Progenitor cell of endocrine pancreas (in vitro differentiated cells): ENCODE measurements at places on chromosomes 16 and 17. TPM values are rescaled to one million over a fixed set of nuclear protein-coding genes. Genes with fewer than 3 reads are reported as not detected.

DYNLRB2 gene
- total RNA-seq, result 2.2 and 3.6 TPM in 2 replicates

DNA sequence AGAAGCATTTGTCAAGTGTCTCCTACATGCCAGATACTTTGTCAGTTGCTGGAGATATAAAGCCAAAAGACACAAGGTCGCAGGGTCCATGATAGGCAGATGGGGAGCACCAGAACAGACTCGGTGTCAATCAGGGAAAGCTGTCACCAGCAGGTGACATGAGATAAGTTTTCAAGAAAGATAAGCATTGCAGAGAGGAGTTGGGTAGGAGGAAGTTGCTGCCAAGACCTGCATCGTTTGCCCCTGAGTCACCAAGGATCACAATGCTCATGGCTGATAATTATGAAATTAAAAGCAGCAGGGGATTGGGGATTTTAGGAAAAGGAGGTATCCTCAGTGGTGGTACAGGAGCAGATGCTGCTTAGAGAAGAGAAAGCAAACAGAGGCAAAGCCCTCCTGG lies 551.1 kb upstream of the CDH11 start:
- DNase-seq, result no peak

CA10 gene
- total RNA-seq, result 0.27 and 0.53 TPM in 2 replicates

GRCh38 chr17:47295037-47295873 lies 28.5 kb upstream of the EFCAB13 start:
- no peak for DNase-seq

OR1F1 gene
- total RNA-seq, result not detected in 2 replicates

PRR15L gene
- 32.2 and 36.1 TPM in 2 replicates for total RNA-seq

- DNase-seq, result no peak
These were observed 50.8 kb downstream of the AKAP1 start for GRCh38 chr17:57135789-57136291.

DNA sequence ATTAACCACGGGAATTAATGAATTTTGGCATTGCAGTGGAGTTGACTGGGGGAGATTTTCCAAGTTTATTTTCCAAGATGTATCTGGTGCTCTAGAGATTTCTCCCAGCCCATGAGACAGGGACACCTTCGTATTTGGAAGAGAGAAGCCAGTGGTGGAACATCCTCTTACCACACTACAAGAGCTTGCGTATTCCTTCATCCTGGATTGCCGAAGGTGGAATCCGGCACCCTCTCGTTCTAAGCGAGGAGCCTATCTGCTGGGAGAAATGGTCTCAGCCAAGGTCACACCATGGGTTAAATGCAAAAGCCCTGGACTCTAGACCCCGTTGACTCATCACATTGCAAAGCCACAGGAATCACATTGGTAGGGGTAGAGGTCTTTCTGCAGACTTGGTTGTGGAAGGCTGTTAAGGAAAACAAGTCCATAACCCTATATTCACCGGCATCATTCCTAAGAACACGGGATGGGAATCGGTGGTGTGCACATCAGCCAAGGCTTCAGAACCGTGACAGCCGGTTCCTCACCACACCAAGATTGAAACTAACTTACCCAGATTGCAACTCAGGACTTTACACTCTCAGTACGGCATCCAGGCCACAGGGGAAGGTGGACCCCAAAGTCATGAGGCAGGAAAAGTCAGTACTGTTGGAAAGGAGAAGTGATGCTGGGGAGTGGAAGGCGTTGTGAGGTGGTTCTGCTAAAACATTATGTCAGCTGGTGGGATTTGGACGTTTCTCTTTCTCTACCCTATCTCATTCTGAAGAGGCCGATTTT lies 259.8 kb downstream of the CPPED1 start:
- DNase-seq, result no peak

DNA sequence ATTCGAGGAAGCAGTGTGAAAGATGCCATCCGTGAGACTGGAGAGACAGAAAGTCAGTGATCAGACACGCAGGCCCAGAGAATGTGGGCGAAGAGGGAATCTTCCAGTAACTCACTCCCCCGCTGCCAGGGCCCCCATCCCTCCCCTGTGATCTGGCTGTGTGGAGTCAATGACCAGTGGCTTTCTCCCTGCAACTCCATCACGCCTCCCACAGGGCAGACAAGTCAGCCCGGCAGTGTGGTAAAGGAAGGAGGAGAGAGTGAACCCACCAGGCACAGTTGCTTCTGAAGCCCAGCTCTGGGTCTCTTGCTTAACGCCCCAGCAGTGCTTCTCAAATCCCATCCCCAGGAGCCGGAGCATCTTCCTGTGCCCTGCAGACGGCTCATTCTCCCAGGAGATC lies 142.1 kb downstream of the ZNF423 start:
- DNase-seq, result no peak

GRCh38 chr16:5328546-5328945 lies 231.0 kb upstream of the EEF2KMT start:
- DNase-seq, result no peak

DNA sequence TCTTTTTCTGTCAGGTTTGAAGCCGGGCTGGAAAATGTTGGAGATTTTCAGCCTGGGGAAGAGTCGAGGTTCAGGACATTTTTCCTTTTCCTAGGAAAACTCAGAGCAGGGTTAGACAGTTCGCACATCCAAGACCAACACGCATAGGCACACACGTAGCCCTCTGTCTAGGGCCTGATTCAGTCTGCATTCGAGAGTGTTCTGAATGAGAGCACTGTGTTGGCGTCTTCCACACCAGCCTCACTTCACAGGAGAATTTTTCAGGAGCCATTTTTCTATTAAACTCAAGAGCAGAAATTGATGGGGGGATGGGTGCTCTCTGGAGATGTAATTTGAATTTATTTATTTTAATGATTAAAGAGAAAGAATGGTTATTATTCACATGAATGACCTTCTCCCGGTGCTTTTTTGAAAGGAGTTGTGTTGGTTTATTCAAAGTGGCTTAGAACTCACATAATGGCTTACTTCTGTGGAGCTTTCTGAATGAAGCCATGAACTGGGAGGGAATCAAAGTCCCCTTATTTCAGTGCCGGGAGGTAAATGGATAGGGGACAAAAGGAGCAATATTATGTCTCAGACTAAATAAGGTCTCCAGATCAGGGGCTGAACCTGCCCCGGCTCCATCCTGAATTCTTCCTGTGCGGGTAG lies 194.3 kb downstream of the CCDC182 start:
- no peak for DNase-seq

TMEM114 gene
- total RNA-seq, result 1.8 TPM in 2 replicates

DNA sequence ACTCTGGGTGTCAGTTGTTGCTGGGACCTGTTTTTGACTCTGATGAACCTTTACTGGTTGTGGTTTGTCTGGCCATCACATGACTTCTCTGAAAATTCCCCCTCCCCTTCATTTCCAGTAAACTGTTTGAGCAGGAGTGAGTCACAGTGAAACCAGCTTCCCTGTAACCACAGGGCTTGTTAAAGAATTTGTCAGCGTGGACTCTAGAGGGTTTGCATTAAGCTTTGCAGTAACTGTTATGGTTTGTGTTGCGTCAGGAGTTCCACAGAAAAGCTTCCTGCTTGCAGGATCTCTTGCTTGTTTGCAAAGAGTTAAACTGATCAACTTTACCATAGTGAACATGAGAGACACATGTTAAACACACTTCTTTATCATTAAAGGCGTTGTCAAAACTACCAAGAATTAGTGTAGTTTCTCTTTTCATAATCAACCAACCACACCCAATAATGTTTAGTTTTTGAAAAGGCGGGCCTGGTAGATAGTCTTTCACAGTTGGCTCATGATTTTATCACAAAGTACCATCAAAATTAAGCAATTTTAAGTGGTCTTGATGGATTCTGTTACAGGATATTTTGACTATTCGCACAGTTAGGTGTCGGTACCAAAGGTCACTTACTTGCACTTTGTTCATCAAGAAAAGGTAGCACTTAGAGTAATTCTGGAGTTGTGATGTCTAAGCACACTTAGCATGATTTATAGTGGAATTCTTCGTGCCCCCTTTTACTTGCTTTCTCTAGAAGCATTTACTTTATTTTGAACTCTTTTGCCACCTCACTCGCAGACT lies 79.3 kb downstream of the VMP1 start:
- DNase-seq, result no peak

GRCh38 chr16:57115514-57116182 lies 23.3 kb downstream of the CPNE2 start:
- no peak for DNase-seq

C17orf67 gene
- 0.65 and 1.1 TPM in 2 replicates for total RNA-seq

- no peak for DNase-seq
These were observed 173.1 kb upstream of the NLRP1 start for GRCh38 chr17:5757314-5757907.

DNA sequence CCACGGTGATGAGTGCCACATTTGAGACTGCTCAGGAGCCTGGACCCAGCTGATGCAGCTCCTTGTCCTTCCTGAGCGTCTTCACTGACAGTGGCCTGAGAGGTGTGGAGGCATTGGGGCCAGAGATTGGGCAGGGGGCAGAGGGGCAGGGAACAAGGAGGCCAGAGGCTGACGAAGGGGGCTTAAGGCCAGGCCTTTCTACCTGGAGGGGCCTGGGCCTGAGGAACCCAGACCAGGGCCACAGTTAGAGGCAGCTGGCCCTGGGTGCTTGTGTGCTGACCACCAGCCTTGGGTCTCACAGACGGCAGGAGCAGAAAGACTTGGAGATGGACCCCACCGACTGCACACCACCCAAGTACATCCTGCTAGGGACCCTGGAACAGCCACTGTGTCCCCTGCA lies 168.2 kb upstream of the ZNF267 start:
- DNase-seq, result no peak

GRCh38 chr16:88436796-88437195 lies 16.3 kb upstream of the ZFPM1 start:
- DNase-seq, result no peak

GRCh38 chr17:7111784-7112509 lies 2.7 kb downstream of the ASGR2 start:
- DNase-seq, result no peak

RND2 gene
- total RNA-seq, result 12.4 and 14.6 TPM in 2 replicates

ARL5C gene
- total RNA-seq, result not detected in 2 replicates

- DNase-seq, result peak; percentile 42
These were observed 827 bp downstream of the CDK10 start for GRCh38 chr16:89687092-89687940.

- no peak for DNase-seq
These were observed 186.5 kb downstream of the STX8 start for GRCh38 chr17:9389111-9389527.

DNA sequence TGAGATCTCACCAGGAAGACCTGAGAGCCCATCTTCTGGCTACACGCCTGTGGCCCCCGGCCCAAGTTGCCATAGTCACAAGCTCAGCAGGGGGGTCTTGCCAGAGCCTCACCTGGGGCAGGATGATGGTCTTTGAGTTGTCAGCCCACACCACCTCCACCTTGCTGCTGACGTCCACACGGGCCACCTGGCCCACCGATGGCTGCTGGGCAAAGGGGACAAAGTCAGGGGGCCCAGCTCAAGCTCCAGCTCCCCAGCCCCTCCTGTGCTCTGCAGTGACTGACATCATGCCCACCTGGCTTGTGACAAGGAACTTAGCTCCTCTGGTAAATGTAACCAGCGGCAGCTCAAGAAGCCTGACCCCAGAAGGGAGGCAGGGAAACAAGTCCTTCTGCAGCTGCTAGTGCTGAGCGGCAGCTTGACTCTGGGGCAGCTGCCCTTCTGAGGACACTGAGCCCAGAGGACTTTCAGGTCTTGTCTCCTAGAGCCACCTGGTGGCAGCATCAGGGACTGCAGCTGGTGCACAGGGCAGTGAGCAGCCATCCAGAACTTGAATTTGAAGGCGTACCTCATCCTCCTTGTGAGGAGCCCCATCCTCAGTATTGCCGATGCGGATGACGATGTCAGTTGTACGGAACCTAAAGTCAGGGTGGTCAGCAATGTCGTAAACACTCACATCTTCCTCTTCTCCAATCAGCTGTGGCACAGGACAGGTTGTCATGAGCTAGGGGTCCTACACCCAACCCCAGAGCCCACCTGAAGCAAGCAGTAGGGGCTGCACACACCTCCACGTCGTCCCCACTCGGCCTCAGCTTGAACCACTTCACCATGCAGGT lies 13.5 kb downstream of the SPHK1 start:
- peak; percentile 84 for DNase-seq

DNA sequence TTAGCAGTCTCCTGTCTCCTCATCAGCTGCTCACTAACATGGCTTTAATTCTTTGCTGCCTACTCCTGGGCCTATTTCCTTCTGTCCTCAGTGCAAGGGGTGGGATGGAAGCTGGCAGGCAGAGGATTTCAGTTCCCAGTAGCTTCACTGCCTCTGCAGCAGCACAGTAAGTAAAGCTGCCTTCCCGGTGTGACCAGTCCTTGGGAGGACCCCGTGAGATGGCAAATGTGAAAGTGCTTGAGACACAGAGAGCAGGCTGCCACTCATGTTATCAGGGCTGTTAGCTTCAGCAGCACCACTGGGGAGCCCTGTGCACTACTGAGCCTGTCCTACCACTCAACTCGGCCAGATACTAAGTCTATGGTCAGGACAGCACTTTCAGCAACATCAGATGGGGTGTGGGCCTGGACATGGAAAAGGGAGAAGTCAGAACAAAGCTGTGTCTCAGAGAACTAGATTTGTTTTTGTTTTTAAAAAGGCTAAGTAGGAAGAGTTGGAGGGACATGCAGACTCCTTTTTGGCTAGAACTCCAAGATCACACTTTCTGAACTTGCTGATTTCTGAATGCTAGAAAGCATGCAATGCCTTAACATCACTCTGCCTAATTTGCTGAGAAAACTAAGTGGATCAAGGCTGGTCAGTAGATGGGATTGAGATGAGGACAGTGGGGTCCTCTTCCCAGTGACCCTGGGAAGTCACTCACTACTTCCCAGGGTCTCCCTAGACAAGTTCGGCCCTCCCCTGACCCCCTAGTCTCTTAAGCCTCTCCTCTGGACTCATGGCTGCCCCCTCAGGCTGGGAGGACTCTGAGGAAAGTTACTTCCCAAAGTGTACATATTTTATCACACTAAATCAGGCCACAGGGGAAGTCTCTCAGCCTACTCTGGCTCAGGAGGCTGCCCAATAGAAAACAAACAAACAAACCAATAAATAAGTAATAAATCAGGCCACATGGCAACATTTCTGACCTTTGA lies 1.1 kb downstream of the ACSF2 start:
- no peak for DNase-seq

GRCh38 chr17:28563475-28563874 lies 7.8 kb downstream of the PIGS start:
- DNase-seq, result no peak

DNA sequence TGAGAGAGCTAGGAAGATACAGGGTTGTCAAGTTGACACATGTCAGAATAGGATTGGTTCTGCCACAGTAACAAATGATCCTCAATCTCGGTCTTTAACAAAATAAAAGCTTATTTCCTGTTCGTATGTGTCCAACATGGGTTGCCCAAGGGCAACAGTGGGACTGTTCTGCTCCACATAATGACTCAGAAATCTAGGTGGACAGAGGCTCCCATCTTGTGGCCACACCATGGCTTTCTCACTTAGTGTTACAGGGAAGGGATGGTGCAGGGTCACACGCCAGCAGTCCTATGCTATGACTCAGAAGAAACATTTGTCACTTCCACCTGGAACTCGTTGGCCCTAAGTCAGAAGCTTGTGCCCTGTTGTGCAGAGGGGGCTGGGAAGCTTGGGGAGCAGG lies 364.9 kb downstream of the SNX29 start:
- no peak for DNase-seq

SCNN1B gene
- not detected in 2 replicates for total RNA-seq

CDYL2 gene
- 17.0 and 19.9 TPM in 2 replicates for total RNA-seq
